NCI-H1105 treated with DMSO at 0.1 percent for 48 hours (cell line): ENCODE measurements at places on chromosomes 3 and 15.

- DNase-seq: no peak
These were observed 93.2 kb downstream of the DGKG start for GRCh38 chr3:186268616-186269448.

DNA sequence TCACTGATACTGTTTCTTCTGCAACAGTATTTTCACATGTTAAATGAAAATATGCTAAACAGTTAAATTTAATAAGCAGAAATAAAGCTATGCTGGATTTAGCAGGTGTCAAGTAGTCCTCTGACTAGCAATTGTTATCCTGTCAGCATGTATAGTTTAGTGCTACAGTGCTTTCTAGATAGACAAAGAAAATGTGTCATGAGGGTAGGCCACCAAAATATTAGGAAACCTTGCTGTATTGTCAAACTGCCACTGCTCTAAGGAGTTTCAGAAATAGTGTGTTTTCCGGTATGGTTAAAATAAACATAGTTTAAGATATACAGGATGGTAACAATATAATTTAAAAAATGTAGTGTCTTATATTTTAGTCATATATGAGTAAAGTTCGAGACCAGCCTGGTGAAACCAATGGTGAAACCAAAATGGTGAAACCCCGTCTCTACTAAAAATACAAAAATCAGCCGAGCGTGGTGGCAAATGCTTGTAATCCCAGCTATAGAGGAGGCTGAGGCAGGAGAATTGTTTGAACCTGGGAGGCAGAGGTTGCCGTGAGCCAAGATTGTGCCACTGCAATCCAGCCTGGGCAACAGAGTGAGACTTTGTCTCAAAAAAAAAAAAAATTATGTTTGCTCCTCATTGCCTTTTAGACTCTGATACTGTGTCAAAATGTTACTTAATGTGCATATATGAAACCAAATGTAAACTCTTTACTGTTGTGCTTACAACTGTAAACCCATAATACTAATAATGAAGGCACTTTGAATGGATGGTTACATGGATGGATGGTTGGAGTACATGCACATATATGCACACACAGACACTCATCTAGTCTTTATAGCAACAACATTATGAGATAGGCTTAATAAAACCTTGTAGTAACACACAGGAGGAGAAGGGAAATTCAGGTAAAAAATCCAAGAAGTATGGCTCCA is 204.8 kb downstream of the RSRC1 start:
- no peak for DNase-seq

DNA sequence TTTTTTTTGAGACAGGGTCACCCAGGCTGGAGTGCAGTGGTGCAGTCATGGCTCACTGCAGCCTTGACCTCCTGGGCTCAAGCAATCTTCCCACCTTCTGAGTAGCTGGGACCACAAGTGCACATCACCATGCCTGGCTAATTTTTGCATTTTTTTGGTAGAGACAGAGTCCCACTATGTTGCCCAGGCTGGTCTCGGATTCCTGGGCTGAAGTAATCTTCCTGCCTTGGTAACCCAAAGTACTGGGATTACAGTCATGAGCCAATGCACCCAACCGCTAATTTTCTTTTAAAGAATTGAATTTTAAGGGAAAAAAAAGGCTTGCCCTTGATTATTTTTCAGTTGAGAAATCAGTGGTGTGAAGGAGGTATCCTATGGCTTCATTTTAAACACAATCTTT is 334.0 kb downstream of the SOX2 start:
- no peak for DNase-seq

DNA sequence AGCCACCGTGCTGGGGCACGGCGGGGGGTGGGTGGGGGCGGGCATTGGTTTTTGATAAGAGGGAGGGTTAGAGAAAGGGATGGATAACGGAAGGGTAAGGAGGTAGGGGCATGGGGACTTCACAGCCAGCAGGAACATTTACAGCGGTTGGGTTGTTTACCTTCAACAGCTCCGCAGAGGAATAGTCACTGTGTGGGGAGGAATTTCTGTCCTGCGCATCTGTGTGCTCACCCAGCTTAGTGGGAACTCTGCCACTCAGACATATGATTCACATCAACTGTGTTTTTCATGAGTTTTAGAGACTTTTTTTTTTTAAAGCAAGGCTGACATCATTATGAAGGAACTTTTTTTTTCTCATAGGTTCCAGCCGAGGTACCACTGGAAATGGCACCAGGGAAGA is 19.6 kb downstream of the CHRD start:
- no peak for DNase-seq

- DNase-seq: no peak
These were observed 5.1 kb downstream of the CDIN1 start for GRCh38 chr15:36584511-36584910.

DNA sequence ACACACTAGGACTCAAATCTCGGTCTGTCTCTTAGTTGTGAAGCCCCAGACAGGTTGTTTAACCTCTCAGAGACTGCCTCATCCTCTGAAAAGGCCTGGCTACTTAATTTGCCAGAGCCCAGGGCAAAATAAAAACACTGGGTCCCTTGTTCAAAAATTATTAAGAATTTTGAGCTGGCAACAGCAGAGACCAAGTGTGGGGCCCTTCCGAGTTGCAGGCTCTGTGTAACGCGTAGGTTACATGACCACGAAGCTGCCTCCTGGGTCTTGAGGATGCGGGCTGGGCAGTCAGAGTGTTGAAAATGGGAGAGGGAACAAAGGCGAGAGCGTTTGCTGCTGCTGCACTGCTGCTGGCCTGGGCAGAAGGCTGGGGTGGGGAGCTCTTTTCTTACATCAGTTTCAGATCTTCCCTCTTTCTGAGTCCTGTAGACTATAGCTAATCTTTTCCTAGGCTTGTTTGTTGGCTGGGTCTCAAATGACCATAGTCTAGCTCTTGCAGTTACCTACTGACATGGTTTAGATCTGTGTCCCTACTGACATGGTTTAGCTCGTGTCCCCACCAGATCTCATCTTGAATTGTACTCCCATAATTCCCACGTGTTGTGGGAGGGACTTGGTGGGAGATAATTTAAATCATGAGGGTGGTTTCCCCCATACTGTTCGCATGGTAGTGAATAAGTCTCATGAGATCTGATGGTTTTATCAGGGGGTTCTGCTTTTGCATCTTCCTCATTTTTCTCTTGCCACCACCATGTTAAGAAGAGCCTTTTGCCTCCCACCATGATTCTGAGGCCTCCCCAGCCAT is 49.9 kb downstream of the CLEC3B start:
- DNase-seq: no peak

DNA sequence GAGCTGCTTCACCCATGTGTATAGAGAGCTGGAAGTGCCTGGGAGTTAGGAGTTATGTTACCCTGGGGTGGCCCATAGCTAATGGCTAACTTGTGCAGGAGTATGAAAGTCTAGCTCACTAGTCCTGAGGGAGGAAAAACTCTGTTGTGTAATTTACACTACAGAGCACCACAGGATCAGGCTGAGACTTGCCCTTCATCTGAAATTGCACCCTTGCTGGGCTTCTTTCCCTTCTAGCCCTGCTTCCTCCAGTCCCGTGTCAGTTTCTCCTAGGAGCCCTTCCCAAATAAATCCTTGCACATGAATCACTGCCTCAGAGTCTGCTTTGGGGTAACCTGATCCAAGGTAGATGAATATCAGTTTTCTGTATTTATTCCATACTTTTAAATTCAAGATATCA is 40.0 kb downstream of the CTXND1 start:
- DNase-seq: no peak
